ENCODE measurements at places on chromosomes 16 and 17.

- DNase-seq: no peak
Observed at GRCh38 chr16:87295259-87295658, 21.9 kb downstream of the C16orf95 start.

- no peak for DNase-seq
Observed at GRCh38 chr17:30947796-30948195, 23.0 kb upstream of the RNF135 start.

DNA sequence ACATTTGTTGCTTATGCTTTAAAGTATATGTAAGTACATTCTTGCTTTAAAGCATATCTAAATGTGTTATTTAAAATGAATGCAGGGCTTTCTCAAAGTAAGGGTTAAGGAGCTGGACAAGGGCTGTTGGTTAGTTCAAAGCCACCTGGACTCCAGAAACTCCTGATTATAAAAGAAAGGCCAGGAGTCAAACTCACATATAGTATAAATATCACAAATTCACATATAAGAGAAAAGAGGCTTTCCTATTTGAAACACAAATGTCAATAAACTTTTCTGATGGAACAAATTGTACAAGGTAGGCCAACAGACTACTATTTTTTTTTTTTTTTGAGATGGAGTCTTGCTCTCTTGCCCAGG is 84.5 kb upstream of the CORO6 start:
- DNase-seq: no peak

- DNase-seq: no peak
Observed at GRCh38 chr17:148757-149156, 11.4 kb downstream of the SCGB1C2 start.

GRCh38 chr16:70711211-70712031 is 25.6 kb upstream of the MTSS2 start:
- no peak for DNase-seq

DNA sequence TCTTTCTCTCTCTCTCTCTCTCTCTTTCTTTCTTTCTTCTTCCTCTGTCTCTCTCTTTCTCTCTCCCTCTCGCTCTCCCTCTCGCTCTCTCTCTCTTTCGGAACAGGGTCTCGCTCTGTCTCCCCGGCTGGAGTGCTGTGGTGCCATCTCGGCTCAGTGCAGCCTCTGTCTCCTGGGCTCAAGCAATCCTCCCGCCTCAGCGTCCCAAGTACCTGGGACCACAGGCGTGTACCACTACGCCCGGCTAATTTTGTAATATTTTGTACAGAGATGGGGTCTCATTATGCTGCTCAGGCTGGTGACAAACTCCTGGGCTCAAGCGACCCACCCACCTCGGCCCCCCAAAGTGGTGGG is 12.7 kb upstream of the KLHDC4 start:
- no peak for DNase-seq

GRCh38 chr17:77438241-77439188 is 297.7 kb downstream of the SEC14L1 start:
- DNase-seq: no peak

DNA sequence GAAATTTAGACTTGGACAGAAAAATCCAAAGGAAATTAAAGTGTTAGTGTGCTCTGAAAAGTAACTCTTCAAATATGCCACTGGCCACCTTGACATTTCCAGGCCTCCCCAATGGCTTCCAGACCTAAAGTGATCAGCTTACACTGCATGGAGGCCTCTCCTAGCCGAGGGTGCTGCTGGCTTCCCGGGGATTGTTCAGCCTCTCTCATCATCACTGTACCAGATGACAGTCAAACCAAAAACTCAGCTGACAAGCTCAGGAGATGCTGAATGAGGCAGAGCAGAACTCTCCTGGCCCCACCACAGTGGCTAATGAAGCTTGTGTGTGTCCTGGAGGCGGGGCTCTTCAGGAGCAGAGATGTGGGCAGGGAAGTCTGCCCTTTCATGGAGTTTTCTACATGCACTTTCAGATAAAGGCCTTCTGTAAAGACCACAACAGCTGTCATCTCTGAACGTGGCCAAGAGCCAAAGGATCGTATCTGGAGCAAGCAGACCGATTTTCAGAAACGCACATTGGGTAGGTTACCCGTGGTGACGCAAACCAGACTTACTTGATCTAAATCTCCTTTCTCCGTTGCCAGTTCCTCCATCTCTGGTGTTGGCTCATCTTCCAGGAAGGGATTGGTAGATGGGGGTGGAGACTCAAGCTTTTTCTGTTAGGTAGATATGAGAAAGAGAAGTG is 113.3 kb downstream of the VPS53 start:
- no peak for DNase-seq

DNA sequence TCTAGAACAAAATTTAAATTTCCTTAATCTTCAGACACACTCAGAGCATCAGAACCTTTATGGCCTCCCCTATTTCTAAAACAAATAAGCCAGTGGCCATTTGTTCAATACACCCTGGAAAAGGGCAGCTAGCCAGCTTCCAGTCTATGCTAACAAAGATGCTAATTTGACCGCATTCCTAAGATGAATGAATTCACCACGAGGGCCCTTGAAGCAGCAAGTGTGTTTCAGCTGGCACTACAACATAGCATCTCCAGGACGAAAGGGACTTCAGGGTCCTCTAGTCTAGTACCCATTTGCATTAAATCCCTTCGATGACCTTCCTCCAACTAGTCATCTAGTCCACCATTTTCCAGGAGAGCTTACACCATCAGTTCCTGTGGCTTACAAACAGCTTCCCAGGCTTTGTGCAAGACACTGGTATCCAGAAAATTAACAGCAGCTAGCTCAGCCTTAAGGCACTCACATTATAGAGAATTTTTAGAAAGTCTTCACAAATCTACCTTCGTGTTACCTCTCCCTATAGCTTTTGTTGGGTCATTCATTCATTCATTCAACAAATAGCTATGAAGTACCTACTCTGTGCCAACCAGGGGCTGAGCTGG is 10.9 kb downstream of the KRT37 start:
- no peak for DNase-seq

GRCh38 chr17:13212860-13213259 is 195.0 kb upstream of the ELAC2 start:
- DNase-seq: no peak

DNA sequence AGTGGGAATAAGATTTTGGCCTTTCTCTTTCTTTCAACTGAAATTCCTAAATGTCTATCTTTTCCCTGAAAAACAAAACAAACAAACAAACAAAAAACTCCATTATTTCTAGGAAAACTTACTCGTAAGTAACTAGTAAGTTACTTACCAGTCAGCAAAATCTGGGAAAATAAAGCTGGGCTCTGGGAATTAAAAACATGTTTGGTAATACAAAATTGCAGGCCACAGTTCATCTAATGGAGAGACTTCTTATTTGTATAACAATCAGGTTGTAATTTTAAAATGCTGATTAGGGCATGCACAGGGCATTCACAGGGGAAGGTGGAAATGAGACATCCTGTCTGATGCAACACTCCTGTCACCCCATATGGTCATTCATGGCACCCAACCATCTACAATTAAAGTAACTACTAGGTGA is 3.8 kb upstream of the WIPI1 start:
- no peak for DNase-seq

DNA sequence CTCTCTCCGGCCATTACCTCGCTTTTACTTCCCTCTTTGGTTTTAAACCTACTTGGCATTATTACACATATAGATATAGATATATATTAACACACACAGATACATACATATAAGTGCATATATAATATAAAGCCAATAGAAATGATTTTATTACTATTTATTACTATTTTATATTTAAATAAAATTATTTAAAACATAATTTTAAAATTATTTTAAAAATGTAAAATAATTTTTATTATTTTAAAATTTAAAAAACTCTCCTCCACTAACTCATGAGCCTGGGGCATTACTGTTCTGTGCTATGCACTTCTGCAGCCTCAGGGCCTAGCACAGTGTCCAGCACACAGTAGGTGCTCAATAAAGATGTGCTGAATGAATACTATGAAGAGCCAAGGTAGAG is 200.9 kb downstream of the SLC39A11 start:
- DNase-seq: no peak

DNA sequence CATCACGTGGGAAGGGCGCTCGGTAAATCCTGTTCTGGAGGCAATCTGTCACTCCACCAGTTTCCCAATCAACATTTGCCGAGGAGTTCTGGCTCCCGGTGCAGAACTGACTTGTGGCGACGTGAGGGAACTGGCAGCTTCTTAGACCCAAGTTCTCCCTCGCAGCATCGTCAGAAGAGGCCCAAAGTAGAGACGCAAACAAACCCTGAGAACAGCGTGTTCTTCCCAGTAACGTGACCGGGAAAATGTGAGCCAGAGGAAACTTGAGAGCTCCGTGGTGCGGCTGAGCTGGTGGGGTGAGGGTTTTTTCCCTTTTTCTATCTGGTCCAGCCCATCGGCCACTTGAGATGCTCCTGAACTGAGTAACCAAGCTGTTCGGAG is 158.9 kb upstream of the CACNG5 start:
- DNase-seq: no peak

Data from activated T-cell treated with anti-CD3 and anti-CD28 coated beads for 24 hours (primary cell).